ENCODE measurements at places on chromosomes 2 and 18.

DNA sequence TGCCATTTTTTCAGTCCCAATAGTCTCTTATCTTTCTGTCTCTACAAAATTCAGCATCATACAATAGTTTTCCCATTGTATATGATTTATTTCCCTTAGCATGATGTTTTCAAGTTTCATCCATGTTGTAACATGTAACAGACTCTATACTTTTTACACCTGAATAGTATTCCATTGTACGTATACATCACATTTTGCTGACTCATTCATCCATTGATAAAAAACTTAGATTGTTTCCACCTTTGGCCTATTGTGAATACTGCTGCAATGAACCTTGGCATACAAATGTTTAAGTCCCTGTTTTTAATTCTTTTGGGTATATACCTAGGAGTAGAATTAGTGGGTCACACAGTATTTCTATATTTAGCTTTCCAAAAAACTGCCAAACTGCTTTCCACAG lies 349.3 kb upstream of the CDH2 start:
- no peak for DNase-seq

- DNase-seq = no peak
Observed at GRCh38 chr2:189018631-189019030, 44.5 kb downstream of the COL3A1 start.

GRCh38 chr2:209771474-209772289 lies at the start of gene UNC80:
Gene UNC80, plus strand, starts transcription at chr2:209771832. Its CDS starts 241 bp downstream, at chr2:209772073.
- DNase-seq = no peak

DNA sequence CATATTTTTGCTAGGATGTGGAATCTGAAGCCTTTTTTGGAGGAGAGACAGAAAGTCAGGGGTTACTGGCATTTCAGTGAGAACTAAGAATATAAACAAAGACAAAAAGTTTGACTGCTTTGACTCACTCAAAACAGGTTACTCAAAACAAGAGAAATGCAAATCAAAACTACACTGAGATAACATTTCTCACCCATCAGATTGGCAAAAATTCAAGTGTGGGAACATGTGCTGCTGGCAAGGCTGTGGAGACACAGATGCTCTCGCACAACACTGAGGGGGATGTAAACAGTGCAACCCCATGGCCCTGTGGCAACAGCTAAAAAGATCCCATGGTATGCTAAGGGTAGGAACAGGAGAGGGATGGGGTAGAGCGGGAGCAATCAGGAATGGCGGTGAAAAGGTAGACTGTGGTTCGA lies 86.6 kb downstream of the DTNB start:
- no peak for DNase-seq

DNA sequence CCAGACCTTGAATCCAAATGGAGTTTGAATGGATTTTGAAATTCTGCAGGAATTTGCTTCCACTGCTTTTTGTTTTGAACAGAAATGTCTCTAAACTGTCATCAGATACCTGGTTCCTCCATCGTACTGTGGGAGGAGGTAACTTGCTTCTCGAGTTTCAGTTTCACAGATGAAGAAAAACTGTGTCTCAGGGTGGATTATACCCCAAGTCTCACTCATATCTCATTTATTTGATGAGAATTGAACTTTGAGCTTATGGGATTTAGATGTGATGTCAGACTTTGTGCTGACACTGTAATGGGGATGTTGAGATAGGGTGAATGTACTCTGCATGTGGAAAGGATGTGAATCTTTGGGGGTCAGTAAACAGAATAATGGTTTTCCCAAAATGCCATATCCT lies 107.5 kb downstream of the GORASP2 start:
- DNase-seq = no peak

DNA sequence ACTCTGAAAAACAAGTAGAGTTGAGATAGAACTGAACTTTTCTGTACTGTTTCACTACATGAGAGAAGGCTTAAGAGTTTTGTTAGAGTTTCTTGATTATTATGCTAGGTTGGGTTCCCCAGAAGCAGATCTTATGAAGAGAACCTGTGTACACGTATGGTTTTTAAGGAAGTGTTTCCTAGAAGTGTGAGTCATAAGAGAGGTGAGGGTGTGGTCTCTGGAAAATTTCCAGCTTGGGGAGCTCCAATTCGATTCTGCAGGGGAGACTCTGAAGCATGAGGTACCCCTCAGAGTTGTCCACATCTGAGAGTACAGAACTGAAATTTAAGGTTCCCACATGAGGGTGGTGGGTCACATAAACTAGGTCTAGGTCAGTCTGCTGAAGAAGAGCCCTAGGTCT lies 83.3 kb upstream of the MAP2 start:
- no peak for DNase-seq

- DNase-seq = no peak
Observed at GRCh38 chr2:55247025-55247424, 14.5 kb downstream of the RPS27A start.

DNA sequence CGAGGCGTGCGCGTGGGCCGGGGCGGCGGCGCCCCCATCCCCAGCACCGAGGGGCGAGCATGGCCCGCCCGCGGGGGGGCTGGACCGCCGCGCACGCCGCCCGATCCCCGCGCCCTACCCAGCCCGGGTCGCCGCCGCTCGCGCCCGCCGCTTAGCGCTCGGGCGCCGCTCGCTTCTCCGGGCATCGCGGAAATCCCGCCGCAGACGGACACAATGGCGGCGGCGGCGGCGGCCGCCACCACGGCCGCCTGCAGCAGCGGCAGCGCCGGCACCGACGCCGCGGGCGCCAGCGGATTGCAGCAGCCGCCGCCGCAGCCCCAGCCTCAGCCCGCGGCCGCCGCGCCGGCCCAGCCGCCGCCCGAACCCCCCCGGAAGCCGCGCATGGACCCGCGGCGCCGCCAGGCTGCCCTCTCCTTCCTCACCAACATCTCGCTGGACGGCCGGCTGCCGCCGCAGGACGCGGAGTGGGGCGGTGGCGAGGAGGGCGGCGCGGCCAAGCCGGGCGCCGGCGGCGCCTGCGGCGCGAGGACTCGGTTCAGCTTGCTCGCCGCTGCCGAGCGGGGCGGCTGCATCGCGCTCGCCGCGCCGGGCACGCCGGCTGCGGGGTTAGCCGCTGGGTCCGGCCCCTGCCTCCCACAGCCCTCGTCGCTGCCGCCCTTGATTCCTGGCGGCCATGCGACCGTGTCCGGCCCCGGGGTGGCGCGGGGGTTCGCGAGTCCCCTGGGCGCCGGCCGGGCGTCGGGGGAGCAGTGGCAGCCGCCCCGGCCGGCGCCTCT lies 453 bp downstream of the CABLES1 start:
- DNase-seq = no peak

Measured in CD4-positive, alpha-beta T cell treated with Interleukin-4 for 4 hours (primary cell).